ENCODE measurements at places on chromosomes 7 and 10.

DNA sequence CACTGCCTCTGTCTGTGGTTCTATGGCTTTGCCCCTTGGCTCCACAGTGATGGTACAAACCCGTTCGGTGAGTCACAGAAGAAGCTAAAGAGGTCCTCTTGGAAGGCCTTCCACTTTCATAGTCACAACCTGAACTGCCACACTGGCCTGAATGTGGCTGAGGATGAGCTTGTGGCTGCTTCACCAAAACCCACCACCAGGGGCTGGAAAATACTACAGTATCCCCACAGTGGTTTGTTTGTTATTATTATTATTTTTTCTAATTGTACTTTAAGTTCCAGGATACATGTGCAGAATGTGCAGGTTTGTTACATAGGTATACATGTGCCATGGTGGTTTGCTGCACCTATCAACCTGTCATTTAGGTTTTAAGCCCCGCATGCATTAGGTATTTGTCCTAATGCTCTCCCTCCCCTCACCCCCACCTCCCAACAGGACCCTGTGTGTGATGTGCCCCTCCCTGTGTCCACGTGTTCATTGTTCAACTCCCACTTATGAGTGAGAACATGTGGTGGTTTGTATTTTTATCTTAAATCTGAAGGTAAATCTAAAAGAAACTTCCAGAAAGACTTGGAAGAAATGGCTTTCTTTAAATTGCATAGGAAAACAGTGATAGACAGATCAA, 160.8 kb upstream of the NPSR1 start:
- DNase-seq: no peak

DNA sequence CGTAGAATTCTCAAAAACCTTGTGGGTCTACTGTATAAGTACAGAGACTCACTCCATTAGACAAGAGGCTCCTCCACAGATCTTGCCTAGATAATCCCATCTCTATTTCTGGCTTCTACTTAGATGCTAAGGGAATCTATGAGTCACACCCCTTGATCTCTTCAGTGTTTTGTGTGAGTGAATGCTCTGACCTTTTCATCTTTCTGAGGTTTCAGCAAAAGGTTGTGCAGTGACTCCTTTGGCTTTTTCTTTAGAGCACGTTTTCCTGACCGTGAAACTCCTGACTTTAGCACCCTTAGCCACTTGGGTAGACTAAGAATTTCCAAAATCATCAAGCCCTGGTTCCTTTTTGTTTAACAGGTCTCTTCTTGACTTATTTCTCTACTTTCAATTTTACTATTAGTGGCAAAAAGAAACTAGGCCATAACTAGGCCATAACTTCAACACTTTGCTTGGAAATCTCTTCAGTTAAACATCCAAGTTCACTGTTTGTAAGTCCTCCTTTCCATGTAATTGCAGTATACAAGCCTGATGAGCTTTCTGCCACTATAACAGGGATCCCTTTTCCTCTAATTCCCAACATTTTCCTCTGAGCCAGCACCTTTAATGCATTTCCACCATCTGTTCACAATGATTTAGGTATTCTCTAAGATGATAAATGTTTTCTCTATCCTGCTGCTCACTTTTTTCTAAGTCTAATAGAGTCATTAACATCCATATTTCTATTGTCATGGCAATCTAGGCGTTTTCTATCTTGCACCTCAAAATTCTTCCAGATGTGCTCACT, 19.4 kb downstream of the COPG2 start:
- no peak for DNase-seq

DNA sequence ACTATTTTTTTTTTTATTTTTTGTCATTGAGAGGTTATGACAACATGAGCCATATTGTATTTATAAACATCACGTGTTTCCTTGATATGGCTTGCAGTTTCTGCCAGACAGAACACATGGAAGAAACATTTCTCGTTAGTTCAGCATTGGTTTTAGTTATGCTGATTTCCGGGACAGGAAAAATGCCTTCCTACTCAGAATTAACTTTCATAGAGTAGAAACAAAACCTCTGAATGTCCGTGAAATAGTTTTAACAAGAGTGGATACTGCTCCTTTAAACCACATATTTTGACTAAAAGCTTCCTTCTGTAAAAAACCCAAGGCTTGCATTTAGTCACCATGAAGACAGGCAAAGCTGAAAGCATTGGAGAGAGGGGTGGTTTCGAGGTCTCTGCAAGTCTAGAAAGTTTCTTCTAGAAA, 240.4 kb downstream of the KIAA1217 start:
- DNase-seq: no peak

GRCh38 chr7:158268816-158269535, 318.6 kb downstream of the PTPRN2 start:
- no peak for DNase-seq

GRCh38 chr7:116999311-116999710, 46.0 kb downstream of the ST7 start:
- no peak for DNase-seq

- no peak for DNase-seq
Measured at GRCh38 chr10:95273393-95274312, 17.1 kb downstream of the PDLIM1 start.

- no peak for DNase-seq
Measured at GRCh38 chr10:71880425-71881306, 29.6 kb upstream of the PSAP start.

DNA sequence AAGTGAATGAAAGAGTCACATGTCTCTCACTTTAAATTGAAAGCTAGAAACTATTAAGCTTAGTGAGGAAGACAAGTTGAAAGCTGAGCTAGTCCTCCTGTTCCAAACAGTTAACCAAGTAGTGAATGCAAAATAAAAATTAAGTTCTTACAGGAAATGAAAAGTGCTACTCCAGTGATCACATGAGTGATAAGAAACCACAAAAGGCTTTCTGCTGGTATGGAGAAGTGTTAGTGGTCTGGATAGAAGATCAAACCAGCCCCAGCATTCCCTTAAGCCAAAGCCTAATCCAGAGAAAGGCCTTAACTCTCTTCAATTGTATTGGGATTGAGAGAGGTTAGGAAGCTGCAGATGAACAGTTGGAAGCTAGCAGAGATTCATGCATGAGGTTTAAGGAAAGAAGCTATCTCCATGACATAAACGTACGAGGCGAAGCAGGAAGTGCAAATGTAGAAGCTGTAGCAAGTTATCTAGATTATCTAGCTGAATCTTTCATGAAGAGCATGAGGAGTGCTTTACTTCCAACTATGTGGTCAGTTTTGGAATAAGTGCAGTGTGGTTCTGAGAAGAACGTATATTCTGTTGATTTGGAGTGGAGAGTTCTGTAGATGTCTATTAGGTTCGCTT, 261.6 kb downstream of the MDFIC start:
- no peak for DNase-seq

- DNase-seq: no peak
Measured at GRCh38 chr7:73707045-73707631, 12.3 kb downstream of the STX1A start.

GRCh38 chr10:30894221-30894620, 137.4 kb downstream of the ZNF438 start:
- no peak for DNase-seq

GRCh38 chr7:127986581-127987521, 44.4 kb downstream of the LRRC4 start:
- DNase-seq: no peak

DNA sequence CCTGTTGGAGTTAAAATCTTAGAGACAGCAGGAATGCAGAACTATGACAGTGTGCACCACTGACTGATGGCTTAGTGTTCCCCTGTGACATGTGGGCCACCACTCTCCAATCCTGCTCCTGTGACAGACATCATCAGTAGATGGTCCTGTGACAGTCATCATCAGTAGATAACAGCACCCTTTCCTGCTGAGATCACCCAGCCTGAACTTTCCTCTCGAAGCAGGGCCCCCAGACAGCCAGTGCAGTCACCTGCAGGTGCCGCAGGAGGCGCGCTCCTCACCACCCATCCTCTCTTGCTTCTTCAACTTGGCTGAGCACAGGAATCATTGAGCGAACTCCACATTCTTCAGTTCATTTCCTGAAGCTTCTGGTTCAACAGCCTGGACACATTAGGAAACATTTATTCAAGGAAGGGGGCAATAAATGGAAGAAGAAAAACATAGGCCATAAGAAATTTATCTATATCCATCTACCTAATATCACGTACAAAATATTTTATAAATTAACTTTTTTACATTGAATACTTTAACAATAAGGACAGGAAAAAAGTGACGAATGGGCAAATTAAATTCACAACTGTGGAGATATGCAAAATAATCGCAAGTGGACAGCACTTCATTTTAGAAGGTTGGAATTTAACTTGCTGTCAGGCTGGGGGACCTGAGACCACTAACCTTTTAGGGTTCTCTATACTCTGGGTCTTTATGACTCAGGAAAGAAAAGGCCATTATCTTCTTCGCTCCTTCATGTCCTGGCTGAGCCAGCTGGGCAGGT, 32.0 kb upstream of the MKI67 start:
- no peak for DNase-seq

GRCh38 chr10:64682043-64682442, 1160.8 kb downstream of the REEP3 start:
- DNase-seq: no peak

DNA sequence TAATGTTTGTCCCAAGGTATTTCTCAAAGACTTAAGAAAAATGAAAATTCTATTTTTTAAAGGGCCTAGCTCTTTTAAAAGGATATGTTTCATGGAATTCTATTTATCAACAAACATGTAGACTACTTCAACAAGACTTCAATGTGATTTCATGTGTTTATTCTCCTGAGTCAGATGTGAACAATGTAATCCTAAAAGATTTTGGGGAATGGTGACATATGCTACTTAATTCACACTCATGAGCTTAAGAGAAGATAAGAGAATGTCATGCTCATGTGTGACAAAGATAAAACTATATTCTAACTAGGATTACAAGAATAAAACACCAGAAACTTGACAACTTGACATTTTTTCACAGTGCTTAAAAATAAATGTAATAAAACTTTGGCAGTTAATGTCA, 127.5 kb downstream of the TES start:
- no peak for DNase-seq

DNA sequence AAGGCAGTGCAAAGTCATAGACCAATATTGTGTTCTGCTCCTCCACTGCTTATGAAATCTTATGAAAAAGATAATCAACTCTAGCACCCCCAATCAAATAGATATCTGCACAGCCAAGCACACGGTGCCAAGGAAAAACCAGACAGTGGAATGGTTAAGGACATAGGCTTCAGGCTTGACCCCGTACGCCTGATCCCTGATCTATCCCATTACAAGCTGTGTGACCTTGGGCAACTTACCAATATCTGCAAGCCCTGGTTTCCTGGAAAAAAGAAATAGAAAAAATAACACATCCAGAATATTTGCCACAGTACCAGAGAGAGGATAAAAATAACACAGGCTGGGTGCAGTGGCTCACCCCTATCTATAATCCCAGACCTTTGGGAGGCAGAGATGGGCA, 56.9 kb downstream of the GRB10 start:
- no peak for DNase-seq

- DNase-seq: no peak
Measured at GRCh38 chr7:91344911-91345310, 80.7 kb downstream of the FZD1 start.
